ENCODE measurements at places on chromosomes 13 and 19.

DNA sequence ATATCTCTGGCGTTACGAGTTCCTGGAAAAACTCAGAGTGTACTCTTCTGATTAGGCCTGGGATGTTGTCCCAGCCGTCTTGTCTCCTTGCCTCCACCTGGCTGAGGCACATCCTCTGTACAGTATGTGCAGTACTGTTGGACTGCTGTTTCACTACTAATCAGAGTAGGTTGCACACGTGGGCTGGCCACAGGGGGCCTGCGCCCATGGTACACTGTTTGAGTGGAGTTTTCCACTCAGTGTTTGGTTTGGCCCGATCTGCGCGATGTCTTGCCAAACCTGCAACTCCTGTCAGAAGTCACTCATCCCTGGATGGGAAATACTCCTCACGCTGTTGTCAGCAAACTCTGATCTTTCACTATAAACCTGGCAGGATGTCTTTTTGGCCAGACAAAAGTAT lies 189.6 kb upstream of the CSNK1A1L start:
- no peak for DNase-seq

DNA sequence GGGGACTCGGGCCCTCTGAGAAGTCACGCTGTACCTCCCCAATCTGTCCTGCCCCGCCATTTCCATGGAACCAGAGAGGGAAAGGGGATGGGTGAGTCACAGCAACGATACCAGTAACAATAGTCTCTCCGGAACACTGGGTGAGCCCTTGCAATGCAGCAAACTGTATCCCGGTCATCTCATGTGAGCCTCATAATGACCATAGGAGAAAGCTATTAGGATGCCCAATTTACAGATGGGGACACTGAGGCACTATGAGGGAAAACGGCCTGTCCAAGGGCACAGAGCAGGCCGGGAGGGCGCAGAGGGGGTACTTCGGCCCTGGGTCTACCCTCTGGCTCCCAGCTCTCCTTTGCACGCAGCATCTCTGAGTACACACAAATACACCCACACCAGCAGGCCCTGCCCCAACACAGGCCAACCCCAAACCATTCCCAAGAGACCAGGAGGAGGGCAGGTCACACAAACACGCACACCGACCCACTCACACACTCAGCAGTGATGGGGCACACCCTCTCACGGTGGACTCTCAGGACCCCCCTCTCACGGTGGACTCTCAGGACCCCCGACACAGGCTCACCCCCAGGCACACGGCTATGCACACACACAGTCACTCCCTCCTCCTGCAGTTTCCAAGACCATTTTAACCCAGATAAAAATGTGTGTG lies 18.2 kb downstream of the LRRC4B start:
- no peak for DNase-seq

DNA sequence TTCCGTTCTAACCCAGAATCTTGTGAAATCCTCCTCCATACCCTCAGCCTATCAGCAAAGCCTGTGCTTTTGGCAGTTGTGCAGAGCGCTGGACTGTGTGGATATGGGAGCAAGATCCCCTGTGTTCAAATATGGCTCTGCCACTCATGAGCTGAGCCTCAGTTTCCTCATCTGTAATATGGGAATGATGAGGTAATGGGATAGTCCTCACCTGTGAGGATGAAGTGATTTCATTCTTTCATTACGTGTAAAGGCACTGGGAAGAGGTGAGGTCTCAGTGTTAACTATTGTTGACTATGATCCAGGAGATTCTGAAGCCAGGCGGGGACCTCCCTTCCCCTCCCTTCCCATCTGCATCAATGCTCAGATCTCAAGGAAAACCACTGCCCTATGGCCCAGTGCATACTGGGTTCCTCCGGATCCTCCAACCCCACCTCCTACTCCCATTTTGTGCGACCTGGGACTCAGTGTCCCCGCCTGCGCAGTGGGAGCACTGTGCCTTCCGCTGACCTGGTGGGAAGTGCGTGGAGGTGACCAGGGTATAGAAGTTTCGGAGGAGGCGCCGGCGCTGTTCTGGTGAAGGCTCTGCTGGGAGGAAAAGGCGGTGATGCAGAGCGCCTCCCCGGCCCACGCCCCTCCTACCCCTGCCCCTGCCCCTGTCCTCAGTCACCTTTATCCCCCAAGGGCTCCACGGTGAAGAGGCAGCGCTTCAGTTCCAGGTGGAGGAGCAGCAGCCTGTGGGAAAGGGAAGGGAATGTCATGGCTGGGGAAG lies 5.0 kb downstream of the FUZ start:
- no peak for DNase-seq

- no peak for DNase-seq
Observed at GRCh38 chr19:58123354-58123753, 25.3 kb upstream of the ZSCAN18 start.

GRCh38 chr19:58562122-58563033 lies 4.0 kb upstream of the UBE2M start:
- no peak for DNase-seq

DNA sequence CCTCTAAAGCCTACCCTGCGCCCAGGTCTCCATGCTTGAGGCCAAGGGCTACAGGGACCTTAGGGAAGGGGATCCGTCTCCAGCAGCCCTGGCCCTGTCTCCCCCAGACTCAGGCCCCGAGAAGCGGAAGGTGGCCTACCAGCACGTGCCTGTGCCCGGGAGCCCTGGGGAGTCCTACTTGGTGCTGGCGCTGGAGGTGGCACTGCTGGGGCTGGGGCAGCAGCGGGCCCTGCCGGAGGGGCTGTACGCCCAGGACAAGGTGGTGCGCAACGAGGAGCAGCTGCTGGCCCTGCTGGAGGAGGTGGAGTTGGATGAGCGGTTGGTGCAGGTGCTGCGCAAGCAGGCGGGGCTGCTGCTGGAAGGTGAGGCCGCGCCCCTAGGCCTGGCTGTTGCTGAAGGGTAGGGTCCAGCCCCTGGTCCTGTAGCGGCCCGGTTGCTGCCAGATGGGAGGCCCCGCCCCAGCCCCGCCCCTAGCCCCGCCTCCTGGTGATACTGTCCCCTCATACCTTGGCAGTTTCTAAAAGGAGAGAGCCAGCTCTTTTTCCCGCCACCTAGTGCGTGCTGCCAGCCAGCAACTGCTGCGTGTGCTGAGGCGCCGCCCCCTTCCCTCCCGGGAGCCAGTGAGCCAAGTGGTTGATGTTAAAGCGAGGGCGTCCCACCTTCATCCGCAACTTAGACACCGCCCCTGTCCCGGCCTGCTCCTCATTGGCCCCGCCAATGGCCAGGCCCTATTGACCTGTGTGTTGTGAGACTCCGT lies 22.6 kb downstream of the ZSWIM4 start:
- no peak for DNase-seq

DNA sequence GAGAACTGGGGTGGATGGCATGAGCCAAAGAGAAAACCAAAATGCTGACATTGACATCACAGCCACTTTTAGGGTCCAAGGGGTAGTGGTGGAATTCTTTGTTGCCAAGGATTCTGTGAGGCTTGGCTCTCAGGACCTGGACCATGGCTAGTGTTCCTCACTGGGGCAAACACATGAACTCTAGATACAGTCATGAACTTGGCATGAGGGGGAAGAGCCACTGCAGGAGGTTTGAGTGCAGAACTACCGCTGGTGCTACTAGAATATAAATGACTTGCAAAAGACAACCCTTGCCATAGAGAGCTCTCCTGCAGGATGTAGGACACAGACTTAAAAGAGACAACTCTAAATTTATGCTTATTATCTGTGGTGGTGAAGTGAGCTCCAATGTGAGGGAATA lies 29.8 kb upstream of the FRY start:
- no peak for DNase-seq

DNA sequence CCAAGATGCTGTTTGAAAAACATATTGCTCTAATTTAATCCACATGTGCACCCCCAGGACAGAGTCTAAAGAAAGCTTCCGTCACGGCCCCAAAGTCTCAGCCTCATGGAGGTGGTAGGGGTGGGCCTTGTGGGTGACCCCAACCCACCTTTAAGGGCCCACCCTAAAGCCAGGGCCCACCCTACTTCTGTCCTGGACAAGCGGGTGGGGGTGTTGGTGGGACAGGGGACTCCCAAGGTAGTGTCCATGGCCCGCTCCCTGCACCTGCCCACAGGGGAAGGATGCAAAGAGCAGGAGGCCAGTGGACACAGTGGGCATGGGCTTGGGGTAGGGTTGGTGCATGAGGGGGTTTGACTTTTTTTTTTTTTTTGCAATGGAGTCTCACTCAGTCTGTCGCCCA lies 66.8 kb downstream of the KCTD15 start:
- no peak for DNase-seq

GRCh38 chr19:6519289-6519688 lies 11.5 kb upstream of the TNFSF9 start:
- DNase-seq, result no peak

- DNase-seq, result no peak
Observed at GRCh38 chr13:51977625-51978024, 33.6 kb downstream of the ATP7B start.

GRCh38 chr19:55437410-55437809 lies 5.7 kb downstream of the SHISA7 start:
- no peak for DNase-seq

GRCh38 chr19:51394050-51394836 lies 3.9 kb upstream of the C19orf84 start:
- DNase-seq, result peak; percentile 93

GRCh38 chr13:99345345-99345744 lies 38.1 kb upstream of the GPR183 start:
- no peak for DNase-seq

DNA sequence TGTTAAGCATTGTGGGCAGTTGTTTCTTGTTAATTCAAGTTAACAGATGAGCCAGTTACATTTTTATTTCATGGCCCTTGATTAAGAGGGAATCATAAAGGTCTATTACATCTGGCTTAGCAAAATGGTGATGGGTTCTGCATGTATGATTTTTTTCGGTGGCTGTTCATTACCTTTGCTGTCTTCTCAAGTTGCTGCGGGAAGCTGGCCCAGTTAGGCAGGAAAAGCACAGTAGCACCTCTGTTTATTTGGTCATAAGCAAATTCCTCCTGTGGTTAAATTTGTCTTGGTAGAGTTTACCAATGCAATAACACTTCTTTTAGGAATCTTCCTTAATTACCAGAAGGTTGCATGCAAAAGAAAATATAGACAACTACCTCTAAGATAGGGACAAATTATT lies 104.5 kb downstream of the FRY start:
- no peak for DNase-seq

- no peak for DNase-seq
Observed at GRCh38 chr13:65856431-65856830, 1373.7 kb downstream of the PCDH9 start.

- no peak for DNase-seq
Observed at GRCh38 chr13:44474122-44474910, 100.7 kb downstream of the SERP2 start.

- no peak for DNase-seq
Observed at GRCh38 chr13:106527826-106528225, 7.6 kb downstream of the EFNB2 start.

- no peak for DNase-seq
Observed at GRCh38 chr13:99312493-99312883, 5.3 kb upstream of the GPR183 start.

- no peak for DNase-seq
Observed at GRCh38 chr13:77386046-77386445, 59.2 kb upstream of the MYCBP2 start.

GRCh38 chr13:33751151-33751550 lies 66.8 kb upstream of the RFC3 start:
- DNase-seq, result no peak

DNA sequence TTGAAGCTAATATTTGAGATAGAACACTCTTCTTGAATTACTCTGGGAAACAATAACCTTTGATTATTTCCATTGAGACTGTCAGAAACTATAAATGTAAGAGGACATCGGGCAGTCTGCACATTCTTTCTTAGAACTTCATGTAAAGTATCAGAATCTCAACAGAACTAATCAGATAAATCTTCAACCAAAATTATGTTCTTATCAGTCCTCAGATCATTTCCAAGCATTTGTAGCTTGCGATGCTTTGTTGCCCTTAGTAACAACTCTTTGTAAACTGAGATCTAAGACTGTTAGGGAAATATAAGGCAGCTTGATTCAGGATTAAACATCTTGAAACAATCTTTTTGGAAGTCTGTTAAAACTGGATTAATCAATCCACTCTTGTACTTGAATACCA lies 70.3 kb downstream of the FNDC3A start:
- no peak for DNase-seq

GRCh38 chr13:97212601-97213040 lies 9.5 kb upstream of the MBNL2 start:
- DNase-seq, result no peak

DNA sequence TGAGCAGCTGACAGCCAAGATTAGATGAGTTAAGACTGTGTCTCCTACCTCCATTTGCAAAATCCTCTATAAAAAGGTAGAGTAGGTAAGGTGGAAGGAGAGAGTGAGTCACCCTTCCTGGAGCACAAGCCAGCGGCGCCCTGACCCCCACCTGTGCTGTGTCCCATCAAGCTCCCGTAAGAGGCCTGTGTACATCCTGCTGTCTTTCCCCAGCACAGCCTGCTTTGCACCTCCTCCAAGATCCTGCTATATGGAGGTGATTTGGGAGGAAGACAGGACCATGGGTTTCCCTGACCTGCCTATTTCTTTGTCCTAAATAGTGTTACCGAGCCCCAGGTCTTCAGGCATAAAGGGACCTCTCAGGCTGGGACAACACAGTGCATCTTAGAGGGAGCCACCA lies 62.3 kb upstream of the UQCRFS1 start:
- DNase-seq, result no peak

DNA sequence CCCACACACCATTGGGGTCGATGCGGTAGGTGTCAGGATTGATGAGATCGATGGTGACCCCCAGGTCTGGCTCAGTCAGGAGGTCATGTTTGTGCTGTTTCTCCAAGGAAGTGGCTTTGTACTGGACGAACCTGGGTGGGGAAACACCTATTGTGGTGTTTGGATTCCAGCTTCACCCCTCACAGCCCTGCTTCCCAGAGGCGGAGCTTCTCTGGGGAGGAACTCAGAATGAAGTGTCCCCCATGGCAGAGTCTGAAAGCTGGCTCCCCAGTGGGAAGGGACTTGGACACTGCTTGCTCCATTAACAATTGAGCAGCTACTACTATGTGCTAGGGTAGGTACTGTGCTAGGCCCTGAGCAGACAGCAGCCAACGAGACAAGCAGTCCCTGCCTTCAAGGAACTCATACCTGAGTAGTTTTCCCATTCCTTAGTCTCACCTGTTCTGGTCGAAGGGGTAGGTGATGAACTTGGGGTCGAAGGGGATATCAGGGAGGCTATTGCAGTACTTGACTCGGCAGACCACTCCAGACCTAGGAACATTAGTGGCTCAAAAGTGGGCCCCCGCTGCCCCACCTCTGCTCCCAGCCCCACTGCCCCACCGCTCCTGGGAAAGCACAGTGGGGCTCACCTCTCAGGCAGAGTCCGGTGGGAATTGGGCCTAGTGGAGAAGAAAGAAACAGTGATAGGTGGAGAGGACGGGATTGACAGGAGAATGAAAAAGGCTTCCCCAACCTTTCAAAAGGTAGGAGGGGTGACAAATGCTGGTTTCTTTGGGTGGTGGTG lies 1.1 kb downstream of the PAF1 start:
- no peak for DNase-seq

- no peak for DNase-seq
Observed at GRCh38 chr13:33832872-33833271, 14.9 kb downstream of the RFC3 start.

DNA sequence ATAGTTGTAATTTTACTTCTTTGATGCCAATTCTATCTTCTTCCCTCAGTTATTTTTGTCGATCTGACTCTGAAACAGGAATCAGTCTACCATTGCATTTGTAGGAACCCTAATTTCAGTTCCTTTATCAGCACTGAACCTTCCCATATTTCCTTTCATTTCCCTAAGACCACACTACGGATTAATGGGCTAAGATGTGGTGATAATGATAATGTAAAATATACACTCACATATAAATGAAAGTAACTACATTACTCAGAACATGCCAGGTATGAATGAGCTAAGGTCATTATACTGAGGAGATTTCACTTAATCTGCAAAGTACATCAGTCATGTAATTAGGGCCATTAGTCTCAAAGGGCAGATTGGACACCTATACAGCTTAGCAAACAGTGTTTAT lies 60.2 kb upstream of the RFC3 start:
- DNase-seq, result no peak

All from stimulated activated CD4-positive, alpha-beta T cell treated with anti-CD3 and anti-CD28 coated beads, Interleukin-4, amount 100 ng/mL, for 48 hours (primary cell).